ENCODE measurements at places on chromosomes 2 and 18. TPM values are rescaled to one million over a fixed set of nuclear protein-coding genes. Genes with fewer than 3 reads are reported as not detected.
A peak's percentile ranks its signal among the peaks of the same experiment; 100 is the strongest.

DNA sequence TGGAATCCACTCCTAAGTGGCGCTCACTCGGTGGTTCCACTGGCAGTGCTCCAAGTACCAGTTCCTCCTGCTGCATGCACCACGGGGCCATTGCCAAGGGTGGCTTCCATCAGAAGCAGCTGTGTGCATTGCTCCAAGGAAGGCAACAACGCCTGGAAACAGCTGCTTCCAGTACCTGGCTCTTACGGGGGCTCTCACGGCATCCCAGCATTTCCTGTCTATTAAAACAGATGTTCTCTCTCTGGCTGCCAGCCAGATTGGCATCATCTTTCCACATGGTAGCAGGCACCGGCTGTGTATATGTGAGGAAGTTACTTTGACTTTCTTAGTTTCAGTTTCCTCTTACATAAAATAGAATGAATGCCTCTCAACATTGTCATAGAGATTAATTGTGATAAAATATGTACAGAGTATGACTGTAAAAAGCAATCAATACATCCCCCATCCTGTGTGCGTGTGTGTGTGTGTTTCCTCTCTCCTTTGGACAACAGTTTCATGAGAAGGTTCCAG is 84.9 kb downstream of the CMPK2 start:
- peak; percentile 48 for DNase-seq

DNA sequence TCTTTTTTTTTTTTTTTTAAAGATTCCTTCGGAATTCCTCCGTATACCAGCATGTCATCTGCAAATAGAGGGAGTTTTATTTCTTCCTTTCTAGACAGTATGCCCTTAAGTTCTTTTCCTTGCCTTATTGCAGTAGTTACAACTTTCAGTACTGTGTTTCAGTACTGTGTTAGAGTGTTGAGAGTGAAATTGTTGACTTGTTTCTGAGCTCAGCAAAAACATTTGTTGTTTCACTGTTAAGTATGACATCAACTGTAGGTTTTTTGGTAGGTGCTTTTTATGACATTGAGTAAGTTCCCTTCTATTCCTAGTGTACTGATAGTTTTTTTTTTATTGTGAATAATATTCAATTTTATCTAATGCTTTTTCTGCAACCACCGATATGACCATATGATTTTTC is 43.9 kb downstream of the ACVR2A start:
- no peak for DNase-seq

- peak; percentile 3 for DNase-seq
These were observed 84.5 kb upstream of the TLK1 start for GRCh38 chr2:171244970-171245782.

- no peak for DNase-seq
These were observed 104.0 kb downstream of the MAP4K4 start for GRCh38 chr2:101801496-101801895.

GRCh38 chr2:164389411-164389810 is 231.9 kb downstream of the GRB14 start:
- DNase-seq: no peak

DNA sequence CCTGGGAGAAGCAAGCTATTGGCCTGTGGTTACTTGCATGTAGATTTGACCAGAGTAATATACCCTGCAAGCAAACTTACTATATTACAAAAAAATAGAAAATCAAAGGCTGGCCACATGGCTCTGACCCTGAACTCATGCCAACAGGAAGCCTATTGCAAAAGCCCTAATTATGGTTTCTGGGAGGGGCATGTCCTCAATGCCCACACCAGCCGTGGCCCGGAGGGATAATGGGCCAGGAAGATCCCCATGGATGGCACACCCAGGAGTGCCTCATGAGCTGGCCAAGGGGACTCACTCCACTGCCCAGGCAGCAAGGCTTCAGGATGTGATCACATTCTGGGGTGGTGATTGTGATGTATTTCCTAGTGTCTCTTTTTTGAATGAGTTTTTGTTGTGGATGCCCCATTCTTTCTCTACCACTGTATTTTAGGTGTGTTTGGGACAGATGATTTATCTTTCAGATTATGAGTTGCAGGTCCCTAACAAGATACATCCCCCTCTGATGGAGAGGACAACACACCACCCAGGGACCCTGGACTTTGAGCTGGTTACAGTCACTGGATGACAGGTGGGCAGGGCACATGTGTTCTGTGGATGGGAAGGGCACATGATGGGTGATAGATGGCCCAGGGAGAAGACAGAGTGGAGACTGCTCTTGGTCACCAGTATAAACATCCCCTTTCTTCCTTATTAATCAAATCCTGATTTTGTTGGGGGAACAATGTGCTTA is 18.7 kb upstream of the TFCP2L1 start:
- DNase-seq: no peak

GRCh38 chr2:149188291-149188690 is 142.1 kb upstream of the LYPD6 start:
- DNase-seq: no peak

DNA sequence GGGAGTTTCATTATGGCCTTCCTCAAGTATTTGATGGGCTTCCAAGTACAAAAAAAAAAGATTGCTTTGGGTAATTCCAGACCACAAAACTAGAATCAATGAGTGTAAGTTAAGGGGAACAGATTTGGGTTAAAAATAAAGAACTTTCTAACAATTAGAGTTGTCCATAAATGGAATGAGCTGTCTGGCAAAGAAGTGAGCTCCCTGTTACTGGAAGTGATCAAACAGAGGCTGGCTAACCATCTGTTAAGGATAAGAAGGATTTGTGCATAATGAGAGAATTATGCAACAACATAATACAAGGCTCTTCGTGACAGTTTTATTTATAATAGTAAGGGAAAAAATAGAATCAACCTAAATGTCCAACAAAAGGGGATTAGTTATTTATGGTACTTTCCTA is 44.6 kb upstream of the ACVR1 start:
- DNase-seq: no peak

DNA sequence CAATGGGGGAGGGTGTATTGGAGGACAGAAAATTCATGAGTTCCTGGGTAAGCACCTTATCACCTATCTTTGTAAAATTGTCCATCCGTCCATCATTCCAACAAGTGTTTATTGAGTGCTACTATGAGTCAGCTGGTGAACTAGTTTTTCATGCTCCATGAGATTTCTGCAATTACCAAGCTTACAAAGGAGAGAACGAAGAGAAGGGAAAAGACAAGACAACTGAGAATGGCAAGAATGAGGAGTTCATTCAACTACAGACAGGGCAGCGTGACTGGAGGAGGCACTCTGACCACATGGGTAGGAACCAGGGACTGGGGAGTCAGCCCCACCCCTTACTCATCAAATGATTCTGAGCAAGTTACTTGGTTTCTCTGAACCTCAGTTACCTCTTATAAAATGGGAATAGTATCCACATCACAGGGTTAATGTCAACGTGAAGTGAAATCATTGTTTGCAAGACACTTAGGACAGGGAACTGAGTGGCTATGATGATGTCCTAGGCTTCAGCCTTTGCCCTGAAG is 18.6 kb upstream of the TXNDC2 start:
- DNase-seq: no peak

GRCh38 chr2:145652571-145653545 is 1132.9 kb upstream of the ZEB2 start:
- DNase-seq: peak; percentile 54

DNA sequence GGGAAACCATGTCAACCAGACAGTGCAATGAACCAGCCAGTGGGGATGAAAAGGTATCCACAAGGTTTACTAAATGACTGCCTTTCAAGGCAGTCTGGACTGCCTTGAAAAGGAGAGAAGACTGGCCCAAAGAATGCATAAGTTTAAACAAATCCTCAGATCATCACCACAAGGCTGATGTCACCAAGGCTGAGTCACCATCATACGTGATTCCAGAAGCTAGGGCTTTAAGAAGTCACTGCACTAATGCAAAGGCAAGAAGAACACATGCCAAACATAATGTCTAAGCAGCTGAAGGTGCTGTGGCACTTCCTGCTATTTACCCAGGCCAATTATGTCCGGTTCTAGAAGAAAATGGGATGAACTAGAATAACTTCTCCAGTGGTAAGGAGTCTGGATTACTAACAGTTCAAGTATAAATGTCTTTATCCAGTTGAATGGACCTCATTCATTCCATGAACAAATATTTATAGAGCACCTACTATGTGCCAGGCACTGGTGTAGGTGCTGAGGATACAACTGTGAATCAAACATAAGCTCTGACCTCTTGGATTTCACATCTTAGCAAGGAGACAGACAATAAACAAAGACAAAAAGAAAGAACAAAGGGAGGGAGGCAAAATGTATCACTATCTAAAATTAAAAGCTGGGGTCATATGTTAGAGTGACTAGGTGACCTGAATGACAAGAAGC is 37.6 kb upstream of the ONECUT2 start:
- DNase-seq: peak; percentile 54

GRCh38 chr2:98702858-98703620 is 27.9 kb downstream of the MGAT4A start:
- no peak for DNase-seq

GRCh38 chr2:168773719-168774521 is 28.5 kb upstream of the NOSTRIN start:
- DNase-seq: peak; percentile 30

DNA sequence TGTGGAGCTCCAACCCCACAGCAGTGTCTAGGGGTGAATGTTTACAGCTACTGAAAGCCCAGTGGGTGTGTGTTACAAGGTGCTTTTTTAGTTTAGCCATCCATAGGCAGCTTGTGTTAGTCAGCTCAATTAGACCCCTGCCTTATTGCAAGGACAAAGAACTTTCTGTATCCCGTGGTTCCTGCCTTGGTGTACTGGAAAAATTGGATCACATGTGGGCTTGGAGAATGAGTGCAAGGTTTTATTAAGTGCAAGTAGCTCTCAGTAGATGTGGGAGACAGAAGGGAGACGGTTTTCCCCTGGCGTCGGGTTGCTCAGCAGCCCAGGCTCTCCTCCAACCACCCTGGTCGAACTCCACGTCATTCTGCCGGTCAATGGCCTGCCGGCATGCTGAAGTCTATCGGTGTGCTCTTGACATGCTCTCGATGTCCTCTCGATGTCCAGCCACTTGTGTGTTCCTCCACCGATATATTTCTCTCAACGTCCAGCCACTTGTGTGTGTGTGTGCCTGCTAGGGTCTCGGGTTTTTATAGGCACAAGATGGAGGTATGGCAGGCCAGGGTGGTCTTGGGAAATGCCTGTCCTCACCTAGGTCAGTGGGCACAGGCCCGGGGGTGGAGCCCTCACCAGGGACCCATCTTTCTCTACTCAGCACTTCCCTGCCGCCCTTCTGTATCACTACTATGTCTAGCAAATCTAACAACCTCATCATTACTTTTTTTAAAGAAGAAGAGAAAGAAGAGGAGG is 13.8 kb downstream of the FANCL start:
- no peak for DNase-seq

DNA sequence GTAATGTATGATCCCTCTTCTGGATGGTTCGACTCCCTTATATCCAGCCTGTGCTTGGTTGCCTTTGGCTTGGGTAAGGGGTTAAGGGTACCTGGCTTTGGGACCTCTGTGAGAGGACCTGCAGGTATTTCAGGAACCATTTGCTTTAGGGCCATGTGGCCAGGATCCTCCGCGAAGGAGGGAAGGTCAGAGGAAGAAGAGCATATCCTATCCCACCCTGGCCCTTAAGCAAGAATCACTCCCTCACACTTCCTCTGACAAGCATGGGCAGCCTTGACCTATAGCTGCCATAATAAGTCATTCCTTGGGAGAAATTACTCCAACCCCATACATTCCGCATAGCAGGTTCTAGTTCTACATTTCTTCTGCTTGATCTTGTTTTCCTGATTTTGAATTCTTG is 59.1 kb upstream of the TXNDC2 start:
- DNase-seq: no peak

- DNase-seq: no peak
These were observed 76.0 kb downstream of the EMX1 start for GRCh38 chr2:72993147-72993932.

- peak; percentile 66 for DNase-seq
These were observed 3.2 kb upstream of the ENOSF1 start for GRCh38 chr18:715626-716025.

DNA sequence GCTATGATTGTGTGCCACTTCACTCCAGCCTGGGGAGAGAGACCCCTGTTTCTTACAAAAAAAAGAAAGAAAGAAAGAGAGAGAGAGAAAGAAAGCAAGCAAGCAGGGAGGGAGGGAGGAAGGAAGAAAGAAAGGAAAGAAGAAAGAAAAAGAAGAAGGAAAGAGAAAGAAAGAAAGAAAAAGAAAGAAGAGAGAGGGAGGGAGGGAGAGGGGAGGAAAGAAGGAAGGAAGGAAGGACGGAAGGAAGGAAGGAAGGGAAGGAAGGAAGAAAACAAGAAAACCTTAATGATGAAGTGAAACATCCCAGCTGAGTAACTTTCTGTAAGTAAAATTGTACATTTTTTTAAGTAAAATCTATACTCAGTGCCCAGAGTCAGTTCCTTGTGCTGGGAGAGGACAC is 75.5 kb upstream of the GLS start:
- no peak for DNase-seq

GRCh38 chr2:64275174-64275466 is 130.9 kb upstream of the PELI1 start:
- DNase-seq: no peak

GRCh38 chr18:53755914-53756609 is 468.4 kb downstream of the MBD2 start:
- DNase-seq: no peak

DNA sequence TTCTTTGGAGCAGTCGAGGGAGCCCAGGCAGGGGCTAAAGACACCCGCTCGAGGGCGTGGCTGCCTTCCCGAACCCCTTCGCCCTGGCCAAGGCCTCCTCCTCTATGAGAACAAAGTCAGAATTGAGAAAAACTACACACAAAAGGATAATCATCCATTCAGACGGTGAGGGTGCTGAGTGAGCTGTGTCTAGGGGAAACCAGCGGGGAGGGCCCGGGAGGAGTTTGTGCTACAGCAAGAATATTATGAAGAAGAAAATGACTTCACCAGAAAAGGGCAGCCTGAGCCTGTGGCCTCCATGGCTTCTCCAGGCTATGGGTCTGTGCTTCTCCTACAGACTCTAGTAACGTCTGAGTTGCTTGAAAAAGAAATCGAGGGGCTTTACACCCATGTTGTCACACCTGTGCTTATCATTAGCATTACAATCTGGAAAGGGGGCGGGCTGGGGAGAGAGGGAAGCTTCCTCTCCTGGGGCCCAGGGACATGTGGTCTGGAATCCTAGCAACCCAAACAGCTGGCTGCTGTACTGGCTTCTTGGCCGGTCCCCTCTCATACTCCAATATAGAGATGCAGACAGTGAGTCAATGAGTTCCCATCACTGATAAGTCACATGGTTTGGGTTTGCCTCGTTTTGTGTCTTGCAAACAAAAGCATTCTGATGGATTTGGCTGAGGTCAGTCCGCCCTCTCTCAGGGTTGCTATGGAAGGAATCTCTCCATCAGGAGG is 52.0 kb upstream of the ARL4C start:
- DNase-seq: no peak

Gene LRP2
- total RNA-seq: not detected

Gene C2orf72
- not detected for total RNA-seq

Gene ITM2C
- 31.2 TPM for total RNA-seq

Gene SP100
- total RNA-seq: 69.0 TPM

Gene SCTR
- total RNA-seq: not detected

Gene ALKAL2
- total RNA-seq: not detected

Gene TUBA4B
- not detected for total RNA-seq

Gene LANCL1
- total RNA-seq: 70.8 TPM

Gene CCDC121
- total RNA-seq: 1.2 TPM

Gene SIX2
- total RNA-seq: 5.2 TPM
